ENCODE measurements at places on chromosomes 5 and 9.

DNA sequence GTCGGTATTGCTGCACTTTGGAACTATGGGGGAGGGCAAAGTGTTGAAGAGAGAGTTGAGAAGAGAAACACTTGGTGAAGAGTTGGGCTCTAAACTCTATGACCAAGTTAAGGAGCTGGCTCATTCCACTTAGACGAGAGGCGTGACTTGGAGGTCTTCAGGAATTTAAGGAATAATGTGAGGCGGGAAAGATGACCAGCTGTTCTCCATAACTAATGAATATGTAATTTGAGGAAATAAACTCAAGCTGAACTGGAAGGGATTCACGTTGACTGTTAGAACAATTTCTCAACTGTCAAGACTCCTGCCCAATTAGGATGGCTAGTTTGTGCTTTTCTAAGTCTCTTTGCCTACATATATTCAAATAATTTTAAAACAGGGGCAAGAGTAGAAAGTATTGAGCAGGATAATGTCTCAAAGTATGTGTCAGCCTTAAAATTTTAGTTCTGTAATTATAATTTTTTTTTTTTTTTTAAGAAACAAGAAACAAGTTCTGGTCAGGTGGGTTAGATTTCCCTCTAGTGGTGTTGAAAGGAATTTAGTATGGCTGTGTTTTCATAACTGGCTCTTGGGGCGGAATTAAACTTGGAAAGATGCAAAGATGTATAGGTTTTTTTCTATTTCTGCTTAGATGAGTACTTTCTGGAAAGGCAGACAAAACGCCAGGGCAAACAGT is 33.4 kb downstream of the TMEM252 start:
- no peak for DNase-seq

GRCh38 chr9:134040176-134040565 is 14.9 kb downstream of the BRD3OS start:
- no peak for DNase-seq

DNA sequence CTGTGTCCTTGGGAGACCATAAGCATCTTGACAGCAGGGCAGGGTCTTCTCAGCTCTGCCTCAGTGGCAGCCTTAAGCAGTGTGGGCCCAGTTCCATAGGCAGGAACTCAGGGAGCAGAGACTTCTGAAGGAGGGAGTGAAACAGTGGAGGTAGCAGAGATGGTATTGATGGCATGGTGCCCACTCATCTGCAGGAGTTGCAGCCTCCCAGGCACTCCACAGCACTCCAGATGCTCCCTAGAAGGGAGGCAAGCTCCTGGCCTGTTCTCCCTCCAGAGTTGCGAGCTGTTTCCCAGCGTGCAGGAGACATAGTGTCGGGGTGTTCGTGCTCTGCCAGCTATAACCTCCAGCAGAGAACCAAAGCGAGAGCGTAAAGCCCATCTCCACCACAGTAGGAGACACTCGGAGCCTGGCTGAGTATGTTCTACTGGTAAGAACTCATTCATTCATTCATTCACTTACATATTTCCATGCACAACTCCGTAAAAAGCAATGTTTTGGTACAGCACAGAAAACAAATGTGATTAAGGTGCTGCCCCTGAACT is 31.4 kb upstream of the UNC5A start:
- DNase-seq, result no peak

- no peak for DNase-seq
Observed at GRCh38 chr5:143733665-143734455, 78.1 kb upstream of the HMHB1 start.

GRCh38 chr9:86047361-86047760 is 52.0 kb downstream of the GOLM1 start:
- DNase-seq, result no peak

DNA sequence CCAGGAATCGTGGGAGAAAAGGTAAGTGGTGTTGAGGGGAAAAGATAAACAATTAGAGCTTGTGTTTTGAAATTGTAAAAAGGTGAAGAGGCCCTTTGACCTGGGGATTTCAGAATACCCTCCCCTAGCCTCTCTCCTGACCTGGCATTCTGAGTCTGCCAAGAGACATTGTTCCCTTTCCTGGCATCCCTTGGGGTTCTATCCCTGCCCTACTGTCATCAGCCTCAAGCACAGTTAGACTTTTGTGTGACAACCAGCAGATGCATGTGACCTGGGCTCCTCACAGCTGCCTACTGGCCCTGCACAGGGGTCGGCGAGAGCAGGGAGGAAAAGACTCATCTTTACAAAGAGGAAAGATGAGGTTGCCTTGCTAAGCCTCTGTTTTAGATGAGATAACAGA is 72.2 kb upstream of the ORM1 start:
- no peak for DNase-seq

GRCh38 chr9:37561682-37562081 is 14.5 kb downstream of the FBXO10 start:
- no peak for DNase-seq

GRCh38 chr5:22852807-22853660 is at the start of gene CDH12:
Gene CDH12 (minus strand): TSS chr5:22853344.
- DNase-seq, result peak; percentile 79

- DNase-seq, result no peak
Observed at GRCh38 chr9:99811172-99811571, 10.5 kb upstream of the NR4A3 start.

GRCh38 chr5:177440990-177441780 is 5.4 kb upstream of the PRR7 start:
- no peak for DNase-seq

- DNase-seq, result no peak
Observed at GRCh38 chr9:114619191-114619761, 8.2 kb downstream of the TMEM268 start.

- no peak for DNase-seq
Observed at GRCh38 chr9:80556631-80557030, 984.9 kb downstream of the TLE4 start.

DNA sequence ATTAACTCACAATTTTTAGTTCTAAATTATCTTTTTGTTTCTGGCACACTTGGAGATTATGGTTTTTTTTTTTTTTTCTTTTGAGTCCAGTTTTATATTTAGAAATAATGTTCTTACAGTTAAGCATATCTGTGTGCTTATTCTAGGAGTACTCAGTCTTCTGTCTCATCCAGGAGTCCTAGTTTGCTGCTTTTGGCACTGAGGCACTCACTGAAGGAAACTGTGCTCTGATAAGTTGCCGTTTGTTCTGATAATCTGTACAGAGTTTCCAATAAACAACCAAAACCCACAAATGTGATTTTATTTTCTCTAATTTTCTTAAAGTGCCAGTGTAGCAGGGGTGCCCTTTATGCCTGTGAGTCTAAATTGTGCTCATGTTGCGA is 251.0 kb downstream of the LRRC70 start:
- DNase-seq, result no peak

DNA sequence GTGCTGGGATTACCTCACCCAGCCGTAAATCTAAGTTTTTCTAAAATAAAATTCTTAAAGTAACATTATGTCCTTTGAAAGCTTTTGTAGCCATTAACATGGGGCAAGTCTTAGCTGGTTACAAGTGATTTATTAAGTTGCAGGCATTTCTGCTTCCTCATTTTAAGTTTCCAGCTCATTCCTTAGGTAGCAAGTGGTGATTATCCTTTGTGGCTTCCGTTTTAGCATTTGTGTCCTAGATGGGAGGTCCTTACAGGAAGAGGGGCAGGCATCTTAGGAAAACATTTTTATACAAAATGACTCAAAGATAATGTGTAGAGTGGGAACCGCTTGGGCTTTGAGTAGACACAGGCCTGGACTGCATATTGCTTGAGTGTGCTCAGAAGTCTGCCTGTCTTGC is 35.0 kb upstream of the ROPN1L start:
- no peak for DNase-seq

DNA sequence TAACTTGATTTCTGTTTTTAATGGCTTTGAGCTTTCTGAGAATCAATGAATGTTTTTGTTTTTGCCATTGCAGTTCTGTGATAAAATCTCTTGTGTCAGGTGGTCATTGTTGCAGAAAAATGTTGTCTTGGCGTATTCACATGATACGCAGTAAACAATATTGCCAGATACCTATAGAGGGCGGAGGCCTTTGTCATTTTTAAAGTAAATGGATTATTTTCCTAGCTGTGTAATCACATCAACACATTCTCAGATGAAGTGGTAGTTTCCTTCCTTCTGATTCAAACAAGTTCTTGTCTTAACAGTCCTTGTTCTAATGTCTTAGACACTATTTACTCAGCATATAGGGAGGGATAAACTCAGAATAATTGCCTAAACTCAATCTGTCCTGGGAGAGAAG is 109.9 kb upstream of the DAB2 start:
- no peak for DNase-seq

- DNase-seq, result no peak
Observed at GRCh38 chr5:119412279-119413227, 39.7 kb upstream of the HSD17B4 start.

DNA sequence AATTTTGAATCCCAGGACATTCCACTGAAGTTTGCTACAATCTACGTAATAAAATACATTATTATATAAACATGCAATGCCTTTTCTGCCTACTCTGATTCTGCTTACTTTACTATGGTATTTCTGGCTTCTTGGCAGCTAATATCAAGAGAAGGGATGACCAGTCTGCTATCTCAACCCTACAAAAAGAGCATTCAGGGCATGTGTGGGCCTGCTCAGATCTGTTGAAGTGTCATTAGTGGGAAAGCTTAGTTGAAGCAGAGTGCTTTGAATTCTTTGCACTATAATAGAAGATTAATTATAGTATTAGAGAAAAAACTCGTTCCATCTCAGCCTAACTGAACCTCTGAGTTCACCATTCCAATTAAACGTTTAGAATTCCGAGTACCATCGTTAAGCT is 339.5 kb upstream of the ISL1 start:
- no peak for DNase-seq

GRCh38 chr9:32551276-32552051 is 663 bp upstream of the SMIM27 start:
- DNase-seq, result peak; percentile 22

- DNase-seq, result no peak
Observed at GRCh38 chr5:132227485-132228240, at the start of gene P4HA2. Gene P4HA2 (minus strand): TSS chr5:132227853. CDS start chr5:132218626, 9,227 bp downstream.

DNA sequence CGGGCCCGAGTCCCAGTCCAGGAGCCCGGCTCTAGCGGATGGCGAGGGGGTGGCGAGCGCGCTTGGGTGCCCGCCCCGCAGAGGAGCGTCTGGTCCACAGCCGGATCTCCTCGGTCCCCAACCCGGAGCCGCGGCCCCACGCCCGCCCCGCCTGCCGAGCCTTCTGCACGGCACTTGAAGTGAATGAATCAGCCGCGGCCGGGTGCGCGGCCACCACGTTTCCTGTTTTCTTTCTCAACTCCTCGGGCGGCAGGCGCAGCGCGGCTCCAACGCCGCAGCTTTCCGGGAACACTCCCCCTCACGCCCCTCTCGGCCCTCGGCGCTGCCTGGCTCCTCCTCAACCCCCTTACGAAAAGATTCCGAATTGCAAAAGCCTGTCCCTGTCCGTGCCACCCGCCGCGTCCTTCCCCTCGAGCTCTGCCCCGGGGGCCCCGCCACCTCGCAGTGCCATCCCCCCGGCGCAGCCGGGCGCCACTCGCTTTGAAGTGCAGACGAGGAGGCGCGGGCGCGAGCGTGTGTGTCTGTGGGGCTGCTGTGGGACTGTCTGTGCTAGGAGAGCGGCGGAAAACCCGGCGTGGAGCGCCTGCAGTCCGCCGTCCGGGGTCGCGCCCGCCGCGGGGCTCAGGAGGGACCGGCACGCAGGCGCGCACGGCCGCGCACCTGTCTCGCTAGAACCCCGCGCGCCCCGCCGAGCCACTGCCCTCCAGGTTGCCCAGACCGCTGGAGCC is 456.6 kb downstream of the RAB3C start:
- DNase-seq, result no peak

DNA sequence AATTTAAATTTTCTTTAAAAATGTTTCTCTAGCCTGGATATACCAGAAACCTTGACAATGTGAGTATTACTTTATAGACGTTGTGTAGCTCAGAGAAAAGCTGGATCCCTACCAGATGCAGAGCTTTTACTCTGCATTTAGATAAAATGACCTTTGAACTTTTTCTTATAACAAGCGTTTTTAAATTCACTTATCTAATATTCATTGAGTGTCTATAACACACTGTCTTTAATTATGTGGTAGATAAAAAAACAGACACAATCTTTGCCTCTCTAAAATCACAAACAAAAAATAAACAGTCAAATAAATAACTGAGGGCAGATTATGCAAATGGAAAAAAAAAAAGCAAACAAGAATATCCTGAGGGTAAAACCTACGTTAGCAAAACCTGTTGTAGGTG is 773.6 kb downstream of the CDH12 start:
- no peak for DNase-seq

- DNase-seq, result no peak
Observed at GRCh38 chr5:5092149-5092548, 48.0 kb upstream of the ADAMTS16 start.

DNA sequence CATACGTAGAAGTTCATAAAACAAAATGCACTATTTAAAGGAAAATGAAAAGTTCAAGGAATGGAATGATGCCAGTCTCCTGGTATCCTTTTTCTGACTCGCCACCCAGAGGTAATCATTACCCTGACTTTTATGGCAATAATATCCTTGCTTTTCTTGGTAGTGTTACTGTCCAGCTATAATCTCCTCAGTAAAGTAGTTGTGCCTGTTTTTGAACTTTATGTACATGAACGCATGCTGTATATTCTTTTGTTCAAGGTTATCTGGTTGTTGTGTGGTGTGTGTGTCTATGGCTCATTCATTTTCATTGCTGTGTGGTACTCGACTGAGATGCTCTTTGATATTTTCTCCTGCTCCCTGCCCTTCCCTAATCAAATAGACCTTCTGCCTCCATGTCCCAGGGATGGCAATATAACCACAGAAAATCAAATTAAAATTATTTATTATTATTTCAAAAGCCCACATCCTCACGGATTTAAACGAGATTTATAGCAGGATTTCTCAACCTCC is 29.2 kb upstream of the FBP1 start:
- no peak for DNase-seq

DNA sequence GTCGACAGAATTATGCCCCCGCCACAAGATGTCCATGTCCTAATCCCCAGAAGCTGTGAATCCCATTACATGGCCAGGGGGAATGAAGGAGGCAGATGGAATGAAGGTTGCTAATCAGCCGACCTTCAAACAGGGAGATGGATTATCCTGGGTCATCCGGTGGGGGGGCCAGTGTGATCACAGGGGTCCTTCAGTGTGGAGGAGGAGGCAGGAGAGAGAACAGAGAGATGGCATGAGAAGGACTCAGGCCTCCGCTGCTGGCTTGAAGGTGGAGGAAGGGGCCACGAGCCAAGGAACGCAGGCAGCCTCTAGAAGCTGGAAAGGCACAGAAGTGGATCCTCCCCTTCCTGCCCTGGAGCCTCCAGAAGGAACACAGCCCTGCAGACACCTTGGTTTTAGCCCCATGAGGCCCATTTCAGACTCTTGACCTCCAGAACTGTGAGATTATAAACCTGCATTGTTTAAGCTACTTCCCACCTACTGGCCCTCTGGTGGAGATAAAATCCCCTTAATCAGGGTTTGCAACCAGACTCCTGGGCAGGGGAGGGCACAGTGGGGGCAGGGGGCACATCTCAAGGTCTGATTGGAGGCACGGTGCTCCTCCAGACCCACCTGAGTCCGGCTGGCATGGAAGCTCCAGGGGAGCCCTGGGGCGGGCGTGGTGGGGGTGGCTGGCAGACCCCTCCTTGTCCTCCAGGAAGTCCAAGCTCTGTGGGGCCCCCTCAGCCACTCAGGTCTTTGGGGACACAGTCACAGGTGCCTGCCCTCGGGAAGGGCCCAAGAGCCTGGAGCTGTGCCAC is 13.8 kb downstream of the PTGES2 start:
- DNase-seq, result no peak

GRCh38 chr5:97377582-97377981 is 194.5 kb upstream of the RIOK2 start:
- no peak for DNase-seq
